Activated effector memory CD4-positive, alpha-beta T cell treated with anti-CD3 and anti-CD28 coated beads, Interleukin-2, amount 50 U/mL, for 16 hours (primary cell): ENCODE measurements at places on chromosomes 16 and 17.

DNA sequence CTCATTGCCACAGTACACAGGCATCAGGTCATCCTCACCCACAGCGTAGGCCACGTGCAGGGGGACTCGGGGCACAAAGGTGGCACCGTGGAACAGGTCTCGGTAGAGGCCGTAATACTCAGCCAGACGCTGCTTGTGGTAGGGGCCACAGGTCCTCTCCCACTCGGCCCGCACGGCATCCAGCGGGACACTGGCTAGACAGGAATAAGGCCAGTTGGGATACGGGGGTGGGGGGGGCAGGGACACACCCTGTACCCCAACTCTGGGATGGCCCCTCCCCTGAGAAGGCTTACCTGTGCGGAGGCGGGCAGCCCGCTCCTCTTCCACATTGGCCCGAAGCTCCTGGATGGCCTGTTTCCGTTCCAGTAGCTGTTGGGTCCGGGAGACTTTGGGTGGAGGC is 3.0 kb downstream of the MRPL38 start:
- DNase-seq: no peak

DNA sequence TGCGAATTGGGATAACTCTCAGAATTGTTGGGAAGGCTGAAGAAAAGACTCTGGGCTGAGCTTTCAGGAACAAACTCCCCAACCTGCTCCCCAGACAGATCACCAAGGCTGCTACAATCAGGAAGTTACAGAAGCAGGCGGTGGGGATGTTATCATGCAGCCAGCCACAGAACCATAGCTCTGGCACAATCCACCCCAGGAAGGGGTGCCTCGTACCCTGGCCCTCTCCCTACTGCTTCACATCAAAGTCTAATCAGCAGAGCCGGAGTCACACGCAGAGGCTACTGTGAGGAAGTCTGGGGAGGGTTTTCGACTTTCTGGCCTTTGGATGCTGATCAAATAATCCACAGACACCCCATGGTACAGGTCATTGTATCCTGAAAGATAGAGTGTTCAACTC is 86.8 kb downstream of the NTN1 start:
- DNase-seq: peak; percentile 30

DNA sequence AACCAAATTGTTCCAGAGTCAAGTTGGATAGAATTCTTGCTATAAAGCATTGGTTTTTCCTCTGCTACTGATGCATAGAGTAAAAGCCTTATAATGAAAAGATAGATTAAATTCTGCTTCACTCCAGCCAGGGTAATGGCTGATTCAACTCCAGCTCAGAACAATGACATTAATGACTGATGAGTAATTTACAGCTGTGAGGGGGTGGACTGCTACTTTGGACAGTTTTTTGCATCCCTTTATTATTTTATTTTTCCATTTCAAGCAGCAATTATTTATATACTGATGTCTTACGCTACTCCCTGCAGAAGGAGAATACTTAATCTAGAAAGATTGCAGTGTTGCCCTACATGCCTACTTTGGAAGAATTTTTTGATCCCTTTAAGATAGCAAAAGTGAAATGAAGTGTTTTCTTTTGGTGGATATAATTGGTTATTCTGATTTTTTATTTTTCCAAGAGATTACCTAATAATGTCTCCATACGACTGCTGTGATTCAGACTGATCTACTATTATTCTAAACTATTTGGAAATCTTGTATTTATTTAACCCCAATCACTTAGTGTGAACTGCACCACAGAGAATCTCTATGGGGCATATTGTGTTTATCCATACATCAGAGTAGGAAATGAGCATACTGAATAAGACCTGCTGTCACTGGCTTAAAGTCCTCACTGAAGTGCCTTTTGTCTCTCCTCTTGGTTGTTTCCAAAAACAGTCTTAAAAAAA is 149.5 kb downstream of the TRIM37 start:
- no peak for DNase-seq

DNA sequence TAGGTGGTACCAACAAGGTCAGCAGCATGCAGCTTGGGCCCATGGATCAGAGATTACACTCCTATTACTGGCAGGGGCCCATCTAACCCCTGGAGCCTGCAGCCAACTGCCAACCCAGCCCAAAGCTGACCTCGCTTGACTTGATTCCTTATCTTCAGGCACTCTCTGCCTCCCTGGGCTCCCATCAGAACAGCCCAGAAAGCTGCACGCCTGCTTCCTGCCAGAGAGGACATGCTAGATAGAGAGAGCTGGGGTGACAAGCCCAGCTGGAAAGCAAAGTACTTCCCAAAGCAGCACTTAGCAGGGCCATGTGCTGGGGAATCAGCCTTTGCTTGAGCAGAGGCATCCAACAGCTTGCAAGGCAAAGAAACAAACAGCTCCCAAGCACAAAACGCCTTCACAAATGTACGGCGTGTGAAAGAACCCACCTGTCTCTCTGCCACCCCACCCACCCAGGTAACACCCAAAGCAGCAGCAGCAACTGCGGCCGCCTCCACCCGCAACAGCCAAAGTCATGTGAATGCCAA is 74.2 kb upstream of the NLK start:
- DNase-seq: no peak

- DNase-seq: no peak
Observed at GRCh38 chr16:11501632-11502031, 85.1 kb downstream of the LITAF start.

GRCh38 chr16:1002399-1003166 is 21.0 kb downstream of the SOX8 start:
- peak; percentile 92 for DNase-seq

DNA sequence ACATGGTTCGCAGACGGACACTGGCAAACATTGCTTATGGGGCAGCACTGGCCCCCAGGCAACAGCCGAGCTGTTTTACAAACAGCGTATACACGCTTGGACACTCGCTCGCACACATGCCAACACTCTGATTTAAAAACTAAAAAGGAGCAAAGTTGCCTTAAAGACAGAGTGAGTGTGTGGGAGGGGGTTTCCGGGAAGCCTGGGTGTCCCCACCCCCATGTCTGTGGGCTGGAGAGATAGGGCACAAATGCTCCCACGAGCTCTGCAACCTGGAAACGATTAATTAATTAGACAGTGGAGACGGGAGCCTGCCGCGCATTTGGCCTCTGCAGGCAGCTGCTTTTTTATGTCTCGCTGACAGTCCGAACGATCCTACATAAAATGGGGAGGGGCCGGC is 107.9 kb upstream of the ZNF469 start:
- no peak for DNase-seq

GRCh38 chr16:29940656-29941055 is 14.6 kb upstream of the KCTD13 start:
- DNase-seq: no peak

DNA sequence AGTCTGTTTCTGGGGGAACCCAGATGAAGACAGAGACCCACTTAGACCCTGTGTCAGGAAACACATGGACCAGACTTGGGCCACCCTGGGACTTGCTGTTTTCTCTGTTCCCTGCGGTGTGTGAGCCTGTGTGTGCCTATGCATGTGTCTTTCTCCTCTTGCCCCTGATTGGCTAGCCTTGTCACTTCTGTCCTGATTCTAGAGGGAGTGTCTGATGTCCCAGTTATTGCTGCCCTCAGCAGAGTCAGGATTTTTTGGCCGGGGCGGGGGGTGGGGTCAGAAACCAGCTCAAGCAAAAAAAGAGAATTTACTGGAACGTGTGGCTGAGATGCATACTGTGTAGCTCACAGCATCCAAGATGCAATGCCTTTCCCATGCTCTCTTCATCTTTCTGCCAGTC is 30.5 kb downstream of the PLCG2 start:
- DNase-seq: no peak

DNA sequence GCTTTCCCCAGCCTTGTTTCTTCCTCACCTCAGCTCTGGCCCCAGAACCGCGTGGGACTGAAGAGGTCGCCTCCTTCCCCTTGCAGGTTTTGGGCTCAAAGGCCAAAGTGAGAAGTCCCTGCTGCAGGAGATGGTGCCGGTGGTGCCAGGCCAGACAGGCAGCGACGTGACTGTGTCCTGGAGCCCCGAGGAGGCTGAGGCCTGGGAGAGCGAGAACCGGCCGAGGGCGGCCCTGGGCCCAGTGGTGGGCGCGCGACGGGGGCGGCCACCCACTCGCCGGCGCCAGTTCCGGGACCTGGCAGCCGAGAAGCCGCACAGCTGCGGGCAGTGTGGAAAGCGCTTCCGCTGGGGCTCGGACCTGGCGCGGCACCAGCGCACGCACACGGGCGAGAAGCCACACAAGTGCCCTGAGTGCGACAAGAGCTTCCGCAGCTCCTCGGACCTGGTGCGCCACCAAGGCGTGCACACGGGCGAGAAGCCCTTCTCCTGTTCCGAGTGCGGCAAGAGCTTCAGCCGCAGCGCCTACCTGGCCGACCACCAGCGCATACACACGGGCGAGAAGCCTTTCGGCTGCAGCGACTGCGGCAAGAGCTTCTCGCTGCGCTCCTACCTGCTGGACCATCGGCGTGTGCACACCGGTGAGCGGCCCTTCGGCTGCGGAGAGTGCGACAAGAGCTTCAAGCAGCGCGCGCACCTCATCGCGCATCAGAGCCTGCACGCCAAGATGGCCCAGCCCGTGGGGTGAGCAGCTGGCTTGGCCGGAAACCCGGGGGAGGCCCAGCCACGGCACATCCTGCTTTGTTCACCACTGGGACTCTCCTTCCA is 6.0 kb downstream of the ZNF213 start:
- no peak for DNase-seq
